ENCODE measurements at places on chromosomes 3 and 15.

DNA sequence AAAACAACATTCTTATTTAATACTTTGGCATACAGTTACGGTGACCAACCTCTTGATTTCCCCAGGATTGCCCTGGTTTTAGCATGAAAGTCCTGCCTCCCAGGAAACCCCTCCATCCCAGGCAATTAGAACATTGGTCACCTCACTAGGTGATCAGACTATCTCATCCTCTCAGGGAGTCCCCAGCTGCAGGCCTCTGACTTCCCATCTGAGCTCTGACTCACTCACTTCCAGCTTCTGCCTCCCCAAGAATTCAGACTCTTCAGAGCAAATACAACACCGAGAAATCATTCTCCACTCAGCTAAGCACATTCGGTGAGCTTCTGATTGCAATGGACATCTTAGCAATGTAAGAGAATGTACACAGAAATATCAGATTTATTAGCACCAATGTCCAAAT, 92.4 kb upstream of the HES1 start:
- no peak for DNase-seq

- no peak for DNase-seq
Observed at GRCh38 chr3:1632128-1632527, 466.5 kb upstream of the CNTN4 start.

DNA sequence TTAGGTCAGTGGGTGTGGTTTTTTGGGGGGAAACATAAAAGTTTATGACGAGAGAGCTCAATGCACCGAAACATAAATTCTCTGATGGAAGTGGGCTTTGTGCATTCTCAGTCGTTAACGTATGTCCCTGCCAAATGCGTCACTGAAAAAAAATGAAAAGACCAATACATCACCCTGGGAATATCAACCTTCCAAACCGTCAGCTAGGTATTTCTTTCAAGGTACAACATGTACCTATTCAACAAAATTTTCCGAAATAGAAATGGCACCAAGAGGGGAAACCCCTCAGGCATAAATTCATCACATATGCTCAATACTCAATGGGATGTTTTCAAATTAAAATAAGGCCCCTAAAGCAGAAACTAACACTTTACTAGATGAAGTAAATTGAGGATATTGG, 266.6 kb upstream of the SUCLG2 start:
- DNase-seq: no peak

DNA sequence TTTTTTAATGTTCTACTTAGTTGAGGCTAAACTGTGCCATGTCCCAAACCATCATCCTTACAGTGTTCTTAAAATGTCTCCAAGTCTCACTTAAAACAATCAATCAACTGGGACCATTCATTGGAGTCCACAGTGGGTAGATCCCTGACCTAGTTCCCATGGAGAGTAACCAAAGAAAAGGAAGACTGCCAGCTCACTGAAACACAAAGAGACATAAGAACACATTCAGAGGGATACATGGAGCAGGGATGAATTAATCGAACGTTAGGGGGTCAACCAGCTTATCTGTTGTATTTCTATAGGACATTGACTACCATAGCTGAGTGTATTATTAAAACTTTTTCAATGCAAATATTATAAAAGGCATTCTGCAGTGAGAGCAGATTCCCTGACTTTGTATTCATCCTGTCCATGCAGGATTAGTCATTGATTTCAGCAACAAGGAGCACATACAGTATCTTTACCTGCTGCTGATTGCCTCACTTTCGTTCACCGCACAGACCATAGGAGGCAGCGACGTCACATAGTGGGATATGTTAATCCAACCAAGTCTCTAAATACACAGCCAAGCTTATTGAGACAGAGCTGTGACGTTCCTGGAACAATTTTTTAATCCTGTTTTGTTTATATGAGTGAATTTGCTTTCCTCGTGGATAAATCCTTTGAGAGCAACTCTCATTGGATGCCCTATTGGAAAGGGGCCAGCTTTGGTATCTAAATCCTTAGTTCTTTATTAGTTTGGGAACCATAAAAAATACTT, 364.9 kb upstream of the RBMS3 start:
- DNase-seq: no peak

- no peak for DNase-seq
Observed at GRCh38 chr15:41727143-41727542, 47.1 kb upstream of the MAPKBP1 start.

GRCh38 chr3:193389335-193389734, 10.8 kb upstream of the ATP13A5 start:
- DNase-seq: no peak

DNA sequence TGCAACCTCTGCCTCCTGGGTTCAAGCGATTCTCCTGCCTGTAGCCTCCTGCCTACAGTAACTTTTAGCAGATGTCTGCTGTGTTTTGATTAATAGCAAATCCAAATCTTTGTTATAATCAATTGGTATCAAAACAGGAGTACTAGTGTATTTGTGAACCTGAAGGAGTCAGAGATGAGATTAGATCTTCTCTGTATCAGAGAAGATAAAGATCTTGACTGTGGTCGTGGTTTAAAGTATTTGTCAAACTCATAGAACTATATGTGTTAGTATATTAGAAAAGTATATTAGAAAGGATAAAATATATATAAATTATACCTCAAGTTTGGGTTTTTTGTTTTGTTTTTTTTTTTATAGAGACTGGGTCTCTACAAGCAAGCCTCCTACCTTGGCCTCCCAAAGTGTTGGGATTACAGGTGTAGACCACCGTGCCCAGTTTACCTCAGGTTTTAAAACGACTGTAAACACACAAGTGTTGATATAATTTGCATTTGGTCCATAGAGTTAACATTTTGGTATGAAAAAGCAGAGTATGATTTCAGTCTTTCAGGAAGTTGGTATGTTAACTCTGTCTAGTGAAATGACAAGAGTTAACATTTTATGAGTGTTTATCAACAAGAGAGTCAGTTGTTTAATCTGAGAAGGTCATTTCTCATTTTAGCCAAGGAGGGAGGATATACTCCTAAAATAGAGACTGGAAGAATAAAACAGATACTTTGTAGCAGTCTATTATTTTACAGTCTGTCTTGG, 18.3 kb downstream of the RTF1 start:
- no peak for DNase-seq

GRCh38 chr3:196111939-196112386, 30.1 kb upstream of the TFRC start:
- no peak for DNase-seq

GRCh38 chr3:39907981-39908380, 98.6 kb downstream of the MYRIP start:
- DNase-seq: no peak

- DNase-seq: no peak
Observed at GRCh38 chr3:146071632-146072031, 89.4 kb downstream of the PLOD2 start.

GRCh38 chr3:162525066-162525742, 1028.6 kb downstream of the OTOL1 start:
- no peak for DNase-seq

DNA sequence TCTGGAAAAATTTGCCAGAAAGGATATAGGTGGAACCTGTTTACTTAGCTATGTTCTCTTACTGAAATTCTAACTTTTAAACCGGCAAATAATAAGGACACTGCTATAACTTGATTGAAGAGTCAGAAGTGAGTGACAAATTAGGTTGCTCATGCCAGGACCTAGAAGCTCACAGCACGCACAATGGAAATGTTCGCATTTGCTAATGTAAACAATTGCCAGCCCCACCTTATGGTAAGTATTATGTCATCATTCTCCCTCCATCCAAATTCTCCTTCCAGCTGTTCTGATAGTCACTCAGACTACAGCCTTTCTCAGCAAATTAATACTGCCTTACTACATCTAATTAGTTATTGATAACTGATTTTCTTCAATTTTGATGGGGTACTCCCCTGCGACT, 4.8 kb upstream of the STXBP5L start:
- DNase-seq: no peak

- no peak for DNase-seq
Observed at GRCh38 chr3:185215873-185216606, 37.8 kb downstream of the EHHADH start.

DNA sequence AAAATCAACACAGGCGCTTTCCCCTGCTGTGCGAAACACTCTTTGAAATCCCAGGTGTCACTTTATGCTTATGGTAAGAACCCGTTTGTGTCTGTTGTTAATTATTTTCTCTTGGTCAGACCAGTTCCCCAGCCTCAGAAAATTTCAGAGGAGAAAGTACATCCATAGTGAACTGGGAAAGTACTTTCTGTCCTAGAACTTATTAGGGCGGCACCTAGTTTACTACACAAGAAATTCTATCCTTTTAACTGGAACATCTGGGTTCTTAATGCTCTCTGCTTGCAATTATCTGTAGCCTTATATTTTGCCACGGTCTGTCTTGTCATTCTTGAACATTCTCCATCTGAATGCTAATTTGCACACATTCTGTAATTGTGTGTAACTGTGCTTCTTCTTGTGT, 215.0 kb downstream of the PTPRG start:
- DNase-seq: no peak

GRCh38 chr15:63072809-63073277, 30.3 kb downstream of the TPM1 start:
- no peak for DNase-seq

DNA sequence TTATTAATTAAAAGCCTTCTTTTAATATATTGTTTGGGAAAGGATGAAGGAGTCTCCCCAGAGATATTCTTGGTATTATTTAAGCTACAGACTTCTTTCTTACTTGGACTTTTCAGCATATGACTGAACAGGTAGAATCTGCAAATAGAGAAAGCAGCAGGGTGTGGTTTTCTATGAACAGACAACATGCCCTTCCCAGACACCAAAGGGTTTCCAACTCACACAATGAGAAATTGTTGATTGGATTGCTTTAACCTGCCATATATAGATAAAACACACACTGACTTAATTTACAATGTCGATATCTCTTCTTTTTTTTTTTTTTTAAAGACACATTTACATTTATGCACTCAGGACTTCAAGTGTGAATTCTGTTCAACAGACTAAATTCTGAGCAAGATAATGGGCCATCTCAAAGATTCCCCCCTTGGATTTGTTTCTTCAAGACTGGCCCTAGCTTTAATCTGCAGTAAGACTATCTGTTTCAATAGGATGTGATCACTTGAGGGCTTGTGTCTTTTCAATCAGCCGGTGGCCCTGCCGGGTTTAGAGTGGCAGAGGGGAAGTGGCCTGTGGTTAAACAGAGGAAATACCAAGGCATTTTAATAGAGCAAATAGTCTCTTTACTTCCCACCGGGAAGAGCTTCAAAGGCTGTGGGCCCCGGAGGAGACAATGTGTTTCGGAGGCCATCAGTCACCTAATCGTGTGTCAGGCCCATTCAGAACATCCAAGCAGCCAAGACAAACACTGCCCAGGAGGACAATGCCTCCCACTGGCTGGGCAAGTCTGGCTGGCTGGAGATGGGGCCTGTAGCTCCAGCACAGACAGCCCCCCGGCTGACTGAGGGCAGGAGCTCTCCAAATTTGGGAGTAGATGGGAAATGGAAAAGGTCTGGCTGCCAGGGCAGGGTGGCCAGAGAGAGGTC, 6.1 kb downstream of the IL17RD start:
- DNase-seq: no peak

GRCh38 chr3:13208706-13209633, 135.7 kb upstream of the IQSEC1 start:
- DNase-seq: no peak

DNA sequence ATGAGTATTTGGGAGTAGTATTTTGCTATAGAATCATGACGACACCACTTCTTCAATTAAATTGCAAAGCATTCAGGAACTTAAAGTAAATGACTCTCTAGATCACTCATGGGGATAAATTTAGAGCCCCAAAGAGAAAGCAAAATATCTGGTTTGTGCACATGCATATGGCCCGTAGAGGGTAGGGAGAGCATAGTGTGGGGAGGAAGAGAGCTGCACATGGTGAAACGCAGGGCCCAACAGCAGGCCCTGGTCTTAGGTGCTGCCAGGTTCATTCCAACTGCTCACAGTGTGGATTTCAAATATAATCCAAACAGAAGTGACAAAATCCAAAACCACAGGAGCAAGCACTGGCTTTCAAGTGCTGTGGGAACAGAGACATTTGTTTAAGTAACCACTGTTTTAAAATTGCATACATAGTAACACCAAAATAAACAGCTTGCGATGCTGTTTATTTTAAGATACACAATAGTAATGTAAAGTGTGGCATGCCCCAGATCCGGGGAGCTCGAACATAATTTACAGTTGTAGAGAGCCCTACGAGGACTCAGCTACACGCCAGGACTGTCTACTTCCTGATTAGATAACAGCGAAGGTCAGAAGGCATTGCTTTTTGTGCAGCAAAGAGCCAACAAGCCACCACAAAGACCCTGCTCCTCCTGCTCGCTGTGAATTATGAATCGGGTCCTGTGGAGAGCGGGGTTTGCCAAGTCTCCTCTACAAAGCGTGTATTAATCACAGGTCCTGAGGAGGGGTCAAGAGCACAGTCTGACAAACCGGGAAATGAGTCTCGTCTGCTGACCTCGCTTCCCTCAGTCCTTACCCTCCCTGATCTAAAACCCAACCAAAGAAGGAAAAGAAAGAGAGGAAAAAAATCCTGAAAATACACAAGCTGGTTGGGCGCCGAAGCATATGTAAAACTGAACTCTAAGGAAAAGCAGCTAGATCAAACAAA, 80.6 kb downstream of the MEIS2 start:
- no peak for DNase-seq

GRCh38 chr15:91116113-91117067, 16.3 kb downstream of the SV2B start:
- no peak for DNase-seq

- no peak for DNase-seq
Observed at GRCh38 chr3:99503350-99503749, 135.0 kb upstream of the COL8A1 start.

- DNase-seq: no peak
Observed at GRCh38 chr3:154972951-154973350, 107.2 kb upstream of the MME start.

- DNase-seq: no peak
Observed at GRCh38 chr3:148748283-148748682, 50.6 kb downstream of the AGTR1 start.

GRCh38 chr3:33798113-33798417, 365 bp upstream of the PDCD6IP start:
- DNase-seq: no peak

GRCh38 chr3:178637802-178638201, 101.6 kb downstream of the KCNMB2 start:
- no peak for DNase-seq

- no peak for DNase-seq
Observed at GRCh38 chr15:85071061-85071460, 89.4 kb downstream of the PDE8A start.

DNA sequence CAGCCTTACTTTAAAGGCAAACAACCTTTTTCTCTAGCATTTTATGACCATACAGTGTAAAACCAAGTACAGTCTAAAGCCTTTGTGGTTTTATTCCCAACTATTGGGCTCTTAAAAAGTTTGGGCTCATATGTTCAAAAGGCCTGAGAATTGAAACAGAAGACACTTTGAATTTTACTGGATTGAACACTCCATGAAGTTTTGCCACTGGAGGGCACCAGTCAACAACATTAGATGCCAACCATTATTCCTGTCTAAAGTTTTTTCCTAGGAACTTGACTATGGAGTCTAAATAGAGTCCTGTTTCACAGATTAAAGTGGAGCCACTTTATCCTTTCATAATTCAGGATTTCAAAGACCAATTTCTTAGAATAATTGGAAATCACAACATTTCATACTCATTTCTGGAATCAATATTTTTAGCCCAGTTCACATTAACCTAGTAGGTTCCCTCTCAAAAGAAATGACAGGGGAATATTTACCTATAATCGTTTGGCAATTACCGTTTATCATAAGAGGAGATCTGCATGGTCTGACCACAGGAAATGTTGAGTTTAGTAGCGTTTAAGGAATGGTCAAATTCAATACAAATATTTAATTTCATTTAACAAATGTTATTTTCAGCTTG, 244.1 kb upstream of the PDZRN3 start:
- no peak for DNase-seq

Measured in stimulated activated CD8-positive, alpha-beta memory T cell treated with anti-CD3 and anti-CD28 coated beads, Interleukin-4, amount 100 ng/mL, for 24 hours (primary cell).